ENCODE measurements at places on chromosomes 1 and 21.

- DNase-seq: no peak
These were observed 209.8 kb downstream of the TPR start for GRCh38 chr1:186165303-186165702.

DNA sequence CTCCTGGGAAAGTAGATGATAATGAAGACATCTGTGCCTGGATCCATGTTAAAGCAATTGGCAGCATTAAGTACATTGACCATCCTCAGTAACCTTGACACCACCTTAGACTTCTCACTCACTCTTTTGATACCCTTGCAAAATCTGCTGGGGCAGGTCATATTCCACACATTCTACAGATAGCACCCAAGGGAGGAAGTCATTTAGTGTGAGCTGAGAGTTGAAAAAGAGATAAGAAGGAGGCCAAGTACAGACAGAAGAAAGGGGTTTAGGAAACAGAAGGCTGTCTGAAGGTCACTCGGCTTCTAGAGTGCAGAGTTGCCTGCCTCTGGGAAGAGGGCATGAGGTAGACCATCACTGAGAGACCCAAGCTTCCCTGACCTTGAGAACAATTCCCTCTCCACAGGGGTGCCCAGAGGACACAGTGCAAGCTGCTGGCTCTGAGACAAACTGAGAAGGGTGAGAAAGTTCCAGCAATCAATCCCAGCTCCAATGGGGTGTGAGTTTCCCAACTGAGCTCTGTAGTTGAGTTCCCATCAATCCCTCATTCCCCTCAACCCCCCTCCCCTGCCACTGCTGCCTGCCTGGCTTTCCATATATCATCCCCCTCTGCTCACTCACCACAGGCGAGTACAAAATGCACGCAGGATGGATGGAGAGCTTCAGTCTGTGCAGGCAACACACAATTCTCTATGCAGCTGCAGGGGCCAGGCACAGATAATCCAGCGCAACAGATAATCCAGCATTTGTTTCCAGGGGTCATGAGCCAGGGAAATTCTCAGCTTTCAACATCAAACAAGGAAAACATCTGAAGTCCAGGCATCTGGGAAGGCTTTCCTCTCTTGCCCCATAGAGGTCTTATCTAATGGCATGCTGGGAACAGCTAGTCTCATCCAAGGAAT lies 7.4 kb upstream of the MOB3C start:
- no peak for DNase-seq

- no peak for DNase-seq
These were observed 16.1 kb upstream of the LRRC3 start for GRCh38 chr21:44439211-44439600.

DNA sequence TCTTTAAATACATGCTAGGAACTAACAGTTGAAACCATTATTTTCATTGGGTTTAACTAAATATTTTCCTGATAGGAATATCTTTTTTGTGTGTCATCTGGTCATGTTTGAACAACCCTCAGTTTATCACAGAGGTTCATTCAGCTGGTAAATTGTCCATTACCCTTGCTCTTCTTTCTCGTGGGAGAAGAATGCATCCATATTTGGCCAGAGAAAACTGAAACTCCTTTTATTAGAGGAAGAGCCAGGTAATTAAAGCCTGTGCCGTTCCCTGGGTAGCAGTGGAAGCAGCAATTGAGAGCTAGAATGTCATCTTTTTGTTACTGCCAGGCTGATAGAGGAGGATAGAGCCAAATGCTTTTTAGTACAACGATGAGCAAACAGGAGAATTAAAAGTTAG lies 587.2 kb upstream of the ZRANB2 start:
- no peak for DNase-seq

- no peak for DNase-seq
These were observed 30.6 kb downstream of the NPHP4 start for GRCh38 chr1:5961601-5962000.

DNA sequence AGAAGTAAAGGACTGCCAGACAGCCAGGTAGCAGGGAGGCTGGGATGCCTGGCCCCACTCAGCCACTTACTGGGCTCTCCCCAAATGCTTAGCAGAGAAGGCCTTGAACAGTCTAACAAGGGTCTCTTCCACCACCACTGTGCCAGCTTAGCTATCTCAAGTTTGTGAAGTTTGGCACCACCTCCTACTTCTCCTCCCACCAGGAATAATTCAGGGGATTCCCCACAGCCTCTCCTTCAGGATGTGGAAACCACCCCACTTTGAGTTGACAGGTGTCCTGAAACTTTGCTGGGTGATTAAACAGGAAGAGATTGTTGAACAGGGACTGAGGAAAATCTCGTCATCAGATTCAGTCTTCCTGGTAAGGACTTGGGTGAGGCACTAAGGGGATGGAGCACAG lies 59.4 kb upstream of the ATP1B1 start:
- DNase-seq: no peak

DNA sequence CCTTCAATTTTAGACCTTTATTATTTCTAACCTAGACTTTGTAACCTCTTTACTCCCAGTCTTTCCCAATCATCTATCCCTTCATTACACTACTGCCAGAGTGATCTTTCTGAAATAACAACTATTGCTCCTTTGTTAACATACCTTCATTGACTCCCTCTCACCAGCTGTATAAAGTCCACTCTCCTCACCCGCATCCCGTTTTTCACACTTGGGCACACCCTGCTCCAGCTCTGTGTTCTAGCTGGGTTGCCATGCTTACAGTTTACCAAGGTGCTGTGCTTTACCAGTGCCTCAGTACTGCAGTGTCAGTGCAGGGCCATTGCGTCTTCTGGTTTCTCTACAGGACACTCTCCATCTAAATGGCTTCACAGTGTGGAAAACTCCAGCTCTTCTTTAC lies 148.2 kb downstream of the NFIA start:
- DNase-seq: no peak

All from right renal cortex interstitium (tissue), 3 donors.